ENCODE measurements at places on chromosomes 6 and 20. TPM values are rescaled to one million over a fixed set of nuclear protein-coding genes. Genes with fewer than 3 reads are reported as not detected.
A peak's percentile ranks its signal among the peaks of the same experiment; 100 is the strongest.

Gene RAB23
- 1.7 TPM for total RNA-seq

Gene CPNE5
- 1.7 TPM for total RNA-seq

Gene PTCHD4
- not detected for total RNA-seq

GRCh38 chr20:64023361-64024140, 12.4 kb upstream of the C20orf204 start:
- no peak for DNase-seq

Gene MACROD2
- not detected for total RNA-seq

DNA sequence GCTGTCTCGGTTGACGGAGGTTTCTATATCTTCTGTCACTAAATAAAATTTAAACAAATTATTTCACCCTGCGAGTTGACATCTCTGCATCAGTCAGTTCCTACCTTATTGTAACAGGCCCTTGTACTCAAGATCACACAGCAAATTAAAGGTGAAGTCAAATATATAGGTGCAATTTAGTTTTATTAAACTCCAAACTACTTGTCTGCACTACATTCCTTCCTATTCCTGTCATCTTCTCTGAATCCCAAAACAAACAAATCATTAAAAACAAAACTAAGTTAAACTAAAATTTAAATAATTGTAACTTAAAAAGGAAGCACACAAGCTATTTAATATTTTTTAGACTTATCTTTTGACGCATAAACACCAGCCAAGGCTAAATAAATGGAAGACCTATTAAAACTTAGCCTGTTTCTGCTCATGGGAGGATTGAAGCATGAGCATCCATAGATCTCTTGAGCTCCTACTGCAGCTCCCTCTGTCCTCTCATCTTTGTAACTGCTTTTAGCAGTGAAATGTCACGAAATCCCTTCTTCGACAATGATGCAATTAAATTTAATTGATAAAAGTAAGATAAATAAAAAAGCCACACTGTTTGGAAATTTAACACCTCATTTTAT, 1152.3 kb upstream of the GJE1 start:
- DNase-seq: no peak

GRCh38 chr6:132789396-132789776, 9.1 kb downstream of the SLC18B1 start:
- peak; percentile 25 for DNase-seq

Gene PDYN
- total RNA-seq: not detected

- DNase-seq: no peak
Observed at GRCh38 chr6:151136141-151136755, 103.5 kb upstream of the AKAP12 start.

DNA sequence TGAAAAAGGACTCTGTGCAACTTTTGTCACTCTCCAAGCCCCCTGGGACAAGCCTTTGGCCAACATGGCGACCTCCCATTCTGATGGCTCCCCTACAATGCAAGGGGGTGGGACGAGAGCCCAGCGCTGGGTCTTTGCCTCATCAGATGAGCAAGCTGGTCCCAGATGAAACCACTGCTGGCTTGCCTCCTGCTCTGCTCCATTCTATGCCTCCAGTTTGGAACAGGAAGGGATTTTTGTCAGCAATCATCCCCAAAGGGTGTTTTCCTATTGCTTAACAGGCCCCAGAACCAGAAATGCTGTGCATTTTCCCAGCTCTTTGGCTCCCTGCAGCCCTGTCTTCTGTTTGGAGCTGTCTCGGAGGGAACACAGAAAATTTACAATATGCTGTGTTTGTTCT, 412.7 kb downstream of the MAFB start:
- no peak for DNase-seq

- no peak for DNase-seq
Observed at GRCh38 chr20:1858871-1859270, 36.3 kb upstream of the SIRPA start.

DNA sequence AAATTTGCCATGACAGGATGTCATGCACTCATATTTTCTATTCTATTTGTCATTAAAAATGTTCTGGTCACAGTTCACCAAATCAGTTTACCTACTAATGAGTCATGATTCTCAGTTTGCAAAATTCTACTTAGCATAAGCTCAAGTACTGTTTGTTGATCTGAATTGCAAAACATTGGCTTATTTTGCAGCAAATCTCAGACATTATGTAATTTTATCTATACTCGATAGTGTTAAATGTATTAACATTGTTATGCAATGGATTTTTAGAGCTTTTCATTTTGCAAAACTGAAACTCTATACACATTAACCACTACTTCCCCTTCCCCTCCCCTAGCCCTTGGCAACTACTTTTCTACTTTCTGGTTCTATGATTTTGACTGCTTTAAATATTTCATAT, 213.8 kb upstream of the ZFP64 start:
- no peak for DNase-seq

Gene CASS4
- 5.2 TPM for total RNA-seq

GRCh38 chr6:35044145-35044745, 96.9 kb downstream of the TCP11 start:
- no peak for DNase-seq

Gene CST5
- not detected for total RNA-seq

Gene LPIN3
- total RNA-seq: 1.0 TPM

GRCh38 chr6:169165561-169166300, 87.9 kb downstream of the THBS2 start:
- DNase-seq: no peak

- DNase-seq: peak; percentile 36
Observed at GRCh38 chr6:106609699-106610098, 19.6 kb downstream of the RTN4IP1 start.

- DNase-seq: no peak
Observed at GRCh38 chr6:151512481-151512880, 18.7 kb downstream of the CCDC170 start.

Gene CCDC170
- total RNA-seq: not detected

DNA sequence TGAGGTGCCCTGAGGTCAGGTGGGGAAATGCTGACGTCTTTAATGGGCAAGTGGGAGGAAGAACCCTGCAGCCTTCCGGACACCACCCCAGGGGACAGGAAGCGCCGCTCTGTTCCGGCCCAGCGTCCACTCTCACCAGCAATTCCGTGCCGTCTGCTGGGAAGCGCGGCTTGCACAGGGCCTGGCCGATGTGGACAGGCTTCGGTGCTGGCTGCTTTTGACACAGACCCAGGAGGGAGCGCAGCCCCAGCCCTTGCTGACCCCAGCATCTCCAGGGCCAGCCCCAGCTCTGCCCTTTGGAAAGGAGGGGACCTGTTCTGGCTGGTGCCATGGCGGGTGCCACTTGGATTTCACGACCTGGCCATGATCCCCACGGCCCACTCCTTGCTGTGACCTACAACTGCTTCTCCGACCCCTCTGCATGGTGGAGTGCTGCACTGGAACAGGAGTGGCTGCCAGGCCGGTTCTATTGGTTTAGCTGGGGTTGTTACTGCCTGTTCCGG, 123.2 kb downstream of the DLL1 start:
- no peak for DNase-seq

DNA sequence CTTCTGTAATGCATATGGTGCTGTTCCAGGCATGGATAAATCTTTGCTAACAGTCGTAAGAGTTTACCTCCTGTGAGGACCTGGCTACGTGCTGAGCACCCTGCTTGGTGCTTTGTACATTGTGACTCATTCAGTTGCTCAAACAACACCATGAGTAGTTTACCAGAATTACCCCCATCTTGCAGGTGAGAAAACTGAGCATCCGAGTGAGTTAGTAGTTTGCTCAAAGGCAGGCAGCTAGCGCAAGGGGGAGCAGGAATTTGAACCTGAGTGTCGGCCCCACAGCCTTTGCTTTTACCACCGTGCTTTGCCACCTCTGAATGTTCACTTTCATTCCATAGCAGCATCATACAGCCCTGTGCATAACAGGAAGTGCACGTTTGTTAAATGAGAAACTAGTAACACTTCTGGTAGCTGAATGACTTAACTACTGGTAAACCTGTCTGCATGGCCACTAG, 121.9 kb downstream of the MTHFD1L start:
- DNase-seq: peak; percentile 79

All from activated naive CD4-positive, alpha-beta T cell treated with anti-CD3 and anti-CD28 coated beads for 36 hours (primary cell).